Psoas muscle (tissue), 8 donors: ENCODE measurements at places on chromosomes 12 and 14. TPM values are rescaled to one million over a fixed set of nuclear protein-coding genes. Genes with fewer than 3 reads are reported as not detected.

- no peak for DNase-seq
These were observed 13.3 kb upstream of the KLHDC2 start for GRCh38 chr14:49754570-49755097.

DNA sequence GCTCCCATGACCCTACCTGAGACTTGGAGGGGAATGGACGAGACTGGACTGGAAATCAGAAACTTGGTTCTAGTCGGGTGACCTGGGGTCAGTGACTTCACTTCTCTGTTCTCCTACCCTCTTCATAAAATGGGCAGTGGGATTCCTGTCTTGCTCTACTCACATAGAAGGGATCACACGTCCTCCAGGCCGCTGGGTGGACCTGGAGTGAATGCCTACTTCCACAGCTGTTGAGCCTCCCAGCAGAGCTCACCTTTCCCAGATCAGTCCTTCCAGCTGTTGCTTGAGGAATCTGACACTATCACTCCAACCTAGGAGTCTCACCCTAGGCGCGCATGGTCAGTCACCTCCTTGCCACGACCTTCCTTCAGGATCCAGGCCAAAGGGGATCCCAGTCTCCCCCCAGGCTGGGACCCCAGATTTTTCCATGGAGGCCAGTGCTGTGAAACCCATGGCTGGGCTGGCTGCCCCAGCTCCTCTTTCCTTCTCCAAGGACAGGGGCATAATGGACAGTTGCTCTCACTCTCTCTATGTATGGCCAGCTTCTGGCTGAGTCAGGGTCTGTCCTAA, 637 bp downstream of the ACVRL1 start:
- no peak for DNase-seq

The FOXN4 gene
- total RNA-seq: not detected

GRCh38 chr14:40758076-40758475, 848.6 kb upstream of the LRFN5 start:
- no peak for DNase-seq

The KLRB1 gene
- total RNA-seq: not detected

GRCh38 chr14:78232231-78233000, 62.2 kb downstream of the NRXN3 start:
- DNase-seq: no peak
